Calu3 (cell line): ENCODE measurements at places on chromosomes 11 and 22. TPM values are rescaled to one million over a fixed set of nuclear protein-coding genes. Genes with fewer than 3 reads are reported as not detected.

The TSSK2 gene
- not detected in 2 replicates for total RNA-seq

The PIWIL4 gene
- 7.7 and 9.9 TPM in 2 replicates for total RNA-seq

The NAALADL1 gene
- total RNA-seq: not detected in 2 replicates

DNA sequence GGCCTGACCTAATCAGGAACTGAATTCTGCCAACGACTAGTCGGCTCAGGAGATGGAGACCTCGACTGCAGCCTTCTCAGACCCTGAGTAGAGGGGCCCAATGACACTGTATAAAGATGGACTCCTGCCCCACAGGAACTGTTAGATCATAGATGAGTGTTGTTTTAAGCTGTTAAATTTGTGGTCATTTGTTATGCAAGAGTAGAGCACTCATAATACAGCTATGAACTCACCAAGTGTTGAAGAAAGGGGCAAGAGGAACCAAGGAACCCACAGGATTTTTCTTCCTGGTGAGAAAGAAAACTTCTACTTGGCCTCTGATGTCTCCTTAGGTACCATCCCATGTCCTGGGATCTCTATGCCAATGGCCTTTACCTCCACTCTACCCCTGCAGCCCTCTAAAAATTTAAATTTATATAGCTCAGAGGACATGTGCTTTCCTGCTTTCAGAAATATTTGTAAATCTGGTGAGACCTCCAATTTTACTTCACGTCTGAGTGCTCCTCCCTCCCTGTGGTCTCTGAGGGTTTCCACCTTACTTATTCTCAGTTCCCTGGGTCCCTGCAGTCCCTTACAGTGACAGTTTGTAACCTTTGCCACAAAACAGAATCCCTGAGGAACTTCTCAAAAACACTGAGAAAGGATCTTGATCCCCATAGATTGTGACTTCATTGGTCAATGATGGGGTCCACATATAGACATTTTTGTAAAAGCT, 256.3 kb upstream of the ARHGAP20 start:
- peaks cover 8% of the 10 kb centered on the region for H3K27me3 ChIP-seq
- no peak overlapping the region for H3K4me3 ChIP-seq
- no peak overlapping the region for H3K27ac ChIP-seq
